Stimulated activated CD8-positive, alpha-beta memory T cell treated with anti-CD3 and anti-CD28 coated beads, Interleukin-4, amount 100 ng/mL, for 48 hours (primary cell): ENCODE measurements at places on chromosomes 6 and 20.
A peak's percentile ranks its signal among the peaks of the same experiment; 100 is the strongest.

GRCh38 chr6:27250277-27251111, 3.0 kb downstream of the PRSS16 start:
- DNase-seq, result no peak

DNA sequence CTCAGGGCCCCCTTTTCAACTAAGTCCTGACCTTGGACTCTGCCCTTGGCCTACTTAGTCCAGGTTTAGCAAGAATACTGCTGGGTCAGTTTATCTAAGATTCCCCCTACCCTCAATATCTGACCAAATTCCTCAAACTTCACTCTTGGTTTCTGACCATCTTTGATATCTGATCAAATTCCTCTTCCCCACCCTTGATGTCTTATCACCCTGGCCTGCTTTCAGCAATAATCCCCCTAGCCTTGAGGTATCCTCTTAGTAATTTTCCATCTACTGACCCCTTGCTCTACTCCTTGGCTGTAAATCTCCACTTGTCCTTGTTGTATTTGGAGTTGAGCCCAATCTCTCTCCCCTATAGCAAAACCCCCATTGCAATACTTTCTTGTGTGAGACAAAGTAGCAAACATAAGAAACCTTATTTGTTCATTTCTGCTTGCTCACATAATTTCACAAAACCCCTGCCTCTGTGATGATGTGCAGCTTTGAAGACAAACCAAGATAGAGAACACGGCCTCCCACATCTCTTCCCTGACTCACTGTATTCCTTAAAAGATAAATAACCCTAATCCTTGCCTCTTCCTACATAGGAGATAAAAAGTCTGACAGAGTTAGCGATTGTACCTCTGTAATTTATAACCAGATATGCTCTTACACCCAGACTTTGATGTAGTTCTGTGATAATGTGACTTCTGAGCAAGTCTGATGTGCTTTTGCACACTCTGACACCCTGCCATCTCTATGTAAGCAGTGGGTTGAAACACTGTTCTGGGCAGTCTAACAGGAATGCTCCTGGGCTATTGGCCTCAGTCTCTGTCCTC, 13.8 kb upstream of the IYD start:
- DNase-seq, result no peak

- DNase-seq, result no peak
Observed at GRCh38 chr6:156776470-156776839, 723 bp upstream of the ARID1B start.

- DNase-seq, result no peak
Observed at GRCh38 chr6:20411953-20412681, 10.4 kb downstream of the E2F3 start.

DNA sequence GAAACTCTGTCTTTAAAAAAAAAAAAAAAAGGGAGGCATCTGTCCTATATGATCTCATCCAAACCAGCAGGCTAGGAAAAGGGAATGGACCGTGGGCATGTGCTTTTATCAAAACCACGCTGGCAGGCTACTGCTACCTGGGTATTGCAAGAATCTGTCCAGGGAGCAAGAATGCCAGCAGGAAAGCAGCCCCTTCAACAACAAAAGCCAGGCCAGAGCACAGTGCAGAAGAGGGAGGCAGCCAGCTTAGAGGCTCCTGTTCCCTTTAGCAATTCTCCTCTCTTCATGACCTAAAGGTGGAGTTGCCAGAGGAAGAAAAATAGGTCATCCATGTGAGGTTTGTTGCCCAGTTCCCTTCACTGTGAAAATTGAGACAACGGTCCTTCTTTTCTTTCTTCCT, 18.2 kb downstream of the TBC1D20 start:
- no peak for DNase-seq

- DNase-seq, result no peak
Observed at GRCh38 chr6:32905078-32905477, 35.8 kb downstream of the HLA-DMB start.

- no peak for DNase-seq
Observed at GRCh38 chr20:63096681-63097335, 90.0 kb upstream of the BHLHE23 start.

- no peak for DNase-seq
Observed at GRCh38 chr6:125811259-125811658, 20.5 kb downstream of the NCOA7 start.

DNA sequence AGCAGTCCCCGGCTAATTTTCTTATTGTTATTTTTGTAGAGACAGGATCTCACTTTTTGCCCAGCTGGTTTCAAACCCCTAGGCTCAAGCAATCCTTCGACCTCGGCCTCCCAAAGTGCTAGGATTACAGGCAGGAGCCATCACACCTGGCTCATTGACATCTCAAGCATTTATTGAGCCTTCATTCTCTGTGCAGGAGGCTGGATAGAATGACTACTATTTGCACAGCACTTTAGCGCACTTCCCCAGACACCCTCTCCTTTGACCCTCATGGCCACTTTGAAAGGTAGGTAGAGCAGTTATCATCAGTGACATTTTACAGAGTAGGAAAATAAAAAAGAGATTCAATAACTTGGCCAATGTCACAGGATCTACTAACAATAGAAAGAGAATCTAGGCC, 124.0 kb upstream of the STXBP5 start:
- DNase-seq, result no peak

DNA sequence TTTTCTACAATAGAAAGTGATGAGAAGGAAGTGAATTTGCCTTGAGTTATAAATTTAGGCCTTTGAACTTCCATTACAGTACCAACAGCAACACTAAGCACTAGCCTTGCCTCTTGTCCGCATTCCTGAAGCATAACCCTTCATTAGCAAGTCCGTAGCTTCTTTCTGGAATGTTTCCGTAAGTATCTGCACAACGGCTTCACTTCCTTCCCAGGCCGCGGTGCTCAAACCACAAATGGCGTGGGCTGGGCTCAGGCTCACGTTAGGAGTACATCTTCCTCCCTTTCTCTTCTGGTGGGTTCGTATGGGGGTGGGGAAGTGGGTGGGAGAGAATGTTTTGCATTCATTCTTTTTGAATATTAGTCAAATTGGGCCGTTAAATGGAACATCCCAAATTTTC, 193.8 kb upstream of the SNX9 start:
- DNase-seq, result no peak

- DNase-seq, result no peak
Observed at GRCh38 chr20:5586720-5587119, 163.5 kb upstream of the SHLD1 start.

DNA sequence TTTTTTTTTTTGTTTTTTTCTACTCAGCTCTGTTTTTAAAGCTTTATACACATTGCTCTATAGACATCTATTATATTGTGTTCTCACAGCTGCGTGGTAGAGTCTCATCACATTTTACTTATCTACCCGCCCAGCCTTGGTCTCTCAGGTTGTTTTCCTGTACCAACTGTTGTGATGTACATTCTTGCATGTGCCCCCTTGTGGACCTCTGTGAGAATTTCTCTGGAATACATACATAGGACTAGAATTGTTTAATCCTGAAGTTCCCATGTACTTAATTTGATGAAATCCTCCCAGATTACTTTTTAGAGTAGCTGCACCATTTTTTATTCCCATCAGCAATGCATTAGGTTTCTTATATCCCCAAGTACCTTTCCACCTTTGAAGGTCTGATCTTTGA, 40.4 kb upstream of the TINAG start:
- no peak for DNase-seq

- DNase-seq, result peak; percentile 63
Observed at GRCh38 chr6:12051861-12052368, 39.8 kb downstream of the HIVEP1 start.

DNA sequence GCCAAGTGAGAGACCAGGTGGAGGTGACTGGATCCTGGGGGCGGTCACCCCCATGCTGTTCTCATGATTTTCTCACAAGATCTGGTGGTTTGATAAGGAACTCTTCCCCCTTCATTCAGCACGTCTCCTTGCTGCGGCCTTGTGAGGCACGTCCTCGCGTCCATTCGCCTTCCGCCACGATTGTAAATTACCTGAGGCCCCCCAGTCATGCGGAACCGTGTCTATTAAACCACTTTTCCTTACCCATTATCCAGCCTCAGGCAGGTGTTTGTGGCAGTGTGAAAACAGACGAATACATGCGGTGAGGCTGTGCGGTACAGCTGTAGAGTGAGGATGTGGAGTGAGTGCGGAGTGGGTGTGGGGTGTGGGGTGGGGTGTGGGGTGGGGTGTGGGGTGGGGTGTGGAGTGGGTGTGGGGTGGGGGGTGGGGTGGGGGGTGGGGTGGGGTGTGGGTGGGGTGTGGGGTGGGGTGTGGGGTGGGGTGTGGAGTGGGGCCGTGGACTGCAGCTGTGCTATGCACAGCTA, 12.1 kb upstream of the NTSR1 start:
- no peak for DNase-seq

DNA sequence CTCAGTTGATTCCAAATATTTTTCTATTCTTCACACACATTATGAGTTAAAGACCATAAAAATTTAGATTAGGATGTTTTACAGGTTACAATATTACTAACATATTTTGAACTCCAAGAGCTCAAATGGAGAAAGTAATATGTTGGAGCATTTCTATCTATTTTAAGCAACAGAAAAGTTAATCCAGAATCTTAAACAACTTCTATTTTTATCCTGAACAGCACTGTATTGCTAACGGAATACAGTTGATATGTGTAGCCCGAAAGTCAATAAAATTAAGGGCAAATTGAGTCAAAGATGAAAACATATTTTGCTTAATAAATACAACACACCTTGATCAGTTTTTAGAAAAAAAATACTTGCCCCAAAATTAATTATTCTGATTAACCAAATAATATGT, 97.4 kb downstream of the ME1 start:
- no peak for DNase-seq

DNA sequence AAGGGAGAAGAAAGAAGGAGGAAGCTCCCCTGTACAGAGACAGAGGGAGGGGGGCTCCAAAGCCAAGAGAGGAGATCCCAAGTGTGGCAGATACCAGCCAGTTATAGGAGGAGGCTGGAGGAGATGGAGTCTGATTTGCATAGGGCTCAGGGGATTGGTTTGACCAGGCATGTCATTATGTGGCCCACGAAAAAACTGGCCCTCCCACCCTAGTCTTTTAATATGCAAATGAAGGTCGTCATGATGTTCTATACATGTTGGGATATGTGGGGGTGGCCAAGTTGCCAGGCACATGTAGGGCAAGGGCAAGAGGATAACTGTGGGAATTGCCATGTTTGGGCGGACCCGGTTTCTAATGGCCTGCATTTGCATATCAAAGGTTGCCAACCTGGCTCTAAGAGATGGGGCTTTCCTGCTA, 17.6 kb upstream of the ZFP64 start:
- DNase-seq, result no peak

DNA sequence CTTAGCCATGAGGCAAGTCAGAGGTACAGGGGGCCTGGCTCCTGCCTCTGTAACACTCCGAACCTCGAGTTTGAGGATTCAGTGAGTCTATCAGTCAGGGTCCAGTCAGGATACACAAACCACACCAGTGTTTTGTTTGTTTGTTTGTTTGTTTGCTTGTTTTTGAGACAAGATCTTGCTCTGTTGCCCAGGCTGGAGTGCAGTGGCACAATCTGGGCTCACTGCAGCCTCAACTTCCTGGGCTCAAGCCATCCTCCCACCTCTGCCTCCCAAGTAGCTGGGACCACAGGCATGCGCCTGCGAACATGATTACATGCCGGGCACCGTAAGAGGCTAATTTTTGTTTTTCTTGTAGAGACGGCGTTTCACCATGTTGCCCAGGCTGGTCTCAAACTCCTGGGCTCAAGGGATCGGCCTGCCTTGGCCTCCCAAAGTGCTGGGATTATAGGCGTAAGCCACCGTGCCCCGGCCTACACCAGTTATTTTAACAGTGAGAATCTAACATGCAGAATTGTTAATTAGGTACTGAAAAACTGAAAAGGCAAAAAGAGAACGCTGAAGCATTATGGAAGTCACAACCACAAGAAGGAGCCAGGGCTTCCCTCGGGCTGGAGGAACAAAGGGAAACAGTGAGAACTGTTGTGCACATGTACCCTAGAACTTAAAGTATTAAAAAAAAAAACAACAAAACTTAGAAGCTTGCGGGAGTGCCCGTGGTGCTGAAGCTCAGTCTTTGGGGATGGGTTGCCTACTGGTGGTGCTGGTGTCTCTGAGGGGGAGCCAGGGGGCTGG, 40.4 kb downstream of the SRSF3 start:
- no peak for DNase-seq

DNA sequence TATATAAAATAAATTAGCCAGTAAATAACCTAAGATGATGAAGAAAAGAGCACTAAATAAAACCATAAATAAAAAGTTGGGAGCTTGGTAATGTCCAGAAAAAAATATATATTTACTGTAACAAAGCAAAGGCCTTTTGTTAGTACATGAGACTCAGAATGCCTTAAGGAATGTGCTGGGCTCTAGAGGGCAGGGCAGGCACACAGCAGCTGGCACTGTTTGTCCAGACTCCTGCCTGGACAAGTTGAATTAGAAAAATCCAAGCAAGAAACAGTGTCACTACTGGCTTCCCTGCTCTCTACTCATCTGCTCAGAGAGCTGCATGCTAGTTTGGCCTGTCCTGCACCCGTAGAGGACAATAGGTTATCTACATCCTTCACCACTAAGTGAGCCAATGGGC, 8.8 kb downstream of the DEFB129 start:
- no peak for DNase-seq

GRCh38 chr6:140744659-140745320, 1370.3 kb upstream of the CITED2 start:
- no peak for DNase-seq

DNA sequence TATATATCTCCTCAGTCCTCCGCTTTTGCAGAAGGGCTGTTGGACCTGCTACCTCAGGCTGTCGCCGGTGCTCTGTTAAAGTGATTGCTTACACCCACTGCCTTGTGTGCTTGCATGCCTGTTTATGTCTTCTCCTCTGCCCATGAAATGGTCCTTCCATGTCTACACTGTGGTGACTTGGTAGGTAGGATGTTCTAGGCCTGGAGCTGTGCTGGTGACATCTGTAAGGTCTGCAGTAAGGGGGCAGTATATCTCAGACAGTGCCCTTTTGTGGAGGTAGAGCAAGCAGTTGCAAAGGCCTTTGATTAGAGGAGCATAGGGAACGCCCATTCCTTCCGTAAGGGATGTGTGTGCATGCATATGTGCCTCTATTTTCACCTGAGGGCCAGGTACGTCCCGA, 40.3 kb downstream of the VAPB start:
- DNase-seq, result no peak

- DNase-seq, result no peak
Observed at GRCh38 chr20:22904386-22904785, 130.7 kb upstream of the SSTR4 start.

- DNase-seq, result no peak
Observed at GRCh38 chr6:93293872-93294271, 125.5 kb downstream of the EPHA7 start.

GRCh38 chr6:56580271-56580670, 62.4 kb downstream of the DST start:
- no peak for DNase-seq

DNA sequence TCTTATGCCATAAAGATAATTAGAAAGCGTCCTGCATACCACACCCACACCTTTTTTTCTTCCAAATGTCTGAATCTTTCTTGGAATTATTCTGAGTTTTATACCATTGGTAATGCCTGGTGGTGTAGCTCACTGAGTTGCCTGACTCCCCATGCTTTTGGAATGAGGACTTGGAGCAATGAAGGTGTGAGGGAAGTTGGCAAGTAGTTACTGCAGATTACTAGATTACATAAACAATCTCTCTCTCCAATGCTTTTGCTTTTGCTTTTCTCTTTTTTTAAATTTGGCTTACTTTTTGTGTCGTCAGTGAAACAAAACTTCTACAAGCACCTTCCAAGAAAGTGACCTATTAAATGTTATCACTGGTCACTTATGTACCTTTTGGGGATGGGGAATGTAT, 406.1 kb upstream of the SOX4 start:
- no peak for DNase-seq

GRCh38 chr6:111651185-111652034, 45.7 kb upstream of the TRAF3IP2 start:
- DNase-seq, result no peak
